ENCODE measurements at places on chromosomes 1 and 21.
A peak's percentile ranks its signal among the peaks of the same experiment; 100 is the strongest.

GRCh38 chr1:78005755-78006154 lies 1.0 kb downstream of the DNAJB4 start:
- peak; percentile 85 for DNase-seq

DNA sequence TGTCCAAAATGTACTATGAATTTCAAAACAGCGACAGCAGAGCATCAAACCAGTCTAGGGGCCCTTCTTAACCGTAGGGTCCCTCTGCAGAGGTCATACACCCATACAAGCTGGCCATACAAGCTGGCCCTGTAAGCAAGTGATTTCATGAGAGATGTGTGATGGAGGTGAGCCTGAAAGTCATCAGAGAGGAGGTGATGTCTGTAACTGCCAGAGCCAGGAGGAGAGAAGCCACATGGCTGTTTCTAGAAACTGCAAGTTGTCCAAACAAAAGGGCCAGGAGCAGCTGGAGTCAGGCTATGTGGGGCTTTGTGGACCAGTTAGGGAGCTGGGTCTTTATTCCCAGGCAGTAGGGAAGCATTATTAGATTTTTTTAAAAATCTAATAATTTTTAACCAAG lies 14.8 kb upstream of the SERINC2 start:
- DNase-seq = no peak

- DNase-seq = peak; percentile 12
Measured at GRCh38 chr1:161486806-161487741, 18.2 kb upstream of the FCGR2A start.

GRCh38 chr1:93629101-93630059 lies 52.3 kb downstream of the BCAR3 start:
- DNase-seq = no peak

DNA sequence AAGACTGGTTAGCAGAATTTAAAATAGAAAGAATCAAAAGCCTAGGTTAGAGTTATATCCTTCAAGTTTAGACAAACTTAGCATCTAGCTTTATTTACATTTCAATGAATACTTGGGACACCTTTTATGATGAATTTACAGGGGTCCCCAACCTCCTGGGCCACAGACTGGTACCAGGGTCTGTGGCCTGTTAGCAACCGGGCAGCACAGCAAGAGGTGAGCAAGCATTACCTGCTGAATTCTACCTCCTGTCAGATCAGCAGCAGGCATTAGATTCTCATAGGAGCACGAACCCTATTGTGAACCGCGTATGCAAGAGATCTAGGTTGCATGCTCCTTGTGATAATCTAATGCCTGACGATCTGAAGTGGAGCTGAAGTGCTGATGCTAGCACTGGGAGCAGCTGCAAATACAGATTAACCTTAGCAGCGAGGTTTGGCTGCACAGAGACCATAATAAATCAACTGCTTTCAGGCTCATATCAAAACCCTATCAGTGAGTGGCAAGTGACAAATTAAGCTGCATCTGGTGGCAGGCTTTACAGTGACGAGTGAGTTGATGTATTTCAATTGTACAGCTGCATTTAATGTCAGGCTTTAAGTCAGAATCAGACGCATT lies 82.0 kb downstream of the UCHL5 start:
- no peak for DNase-seq

DNA sequence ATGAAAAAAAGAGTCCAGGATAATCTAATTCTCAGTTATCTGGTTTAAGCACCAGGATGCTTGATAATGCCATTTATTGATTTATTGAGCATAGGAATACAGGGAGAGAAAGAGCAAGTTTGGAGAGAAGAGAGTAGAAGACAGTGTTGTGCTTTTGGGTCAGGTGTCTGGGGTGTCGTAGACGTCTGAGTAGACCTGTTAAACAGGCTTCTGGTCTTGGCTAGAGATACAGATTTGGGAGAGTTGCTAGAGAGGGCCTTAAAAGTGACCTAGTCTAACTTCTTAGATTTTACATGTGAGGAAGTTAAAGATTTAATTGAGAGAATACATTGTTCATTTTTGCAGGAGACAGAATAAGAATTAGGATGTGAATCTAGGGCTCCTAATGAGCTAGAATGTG lies 34.3 kb downstream of the CNST start:
- DNase-seq = no peak

GRCh38 chr1:111666828-111667227 lies 47.2 kb downstream of the RAP1A start:
- DNase-seq = no peak

GRCh38 chr1:32741413-32742198 lies 39.0 kb upstream of the SYNC start:
- no peak for DNase-seq

DNA sequence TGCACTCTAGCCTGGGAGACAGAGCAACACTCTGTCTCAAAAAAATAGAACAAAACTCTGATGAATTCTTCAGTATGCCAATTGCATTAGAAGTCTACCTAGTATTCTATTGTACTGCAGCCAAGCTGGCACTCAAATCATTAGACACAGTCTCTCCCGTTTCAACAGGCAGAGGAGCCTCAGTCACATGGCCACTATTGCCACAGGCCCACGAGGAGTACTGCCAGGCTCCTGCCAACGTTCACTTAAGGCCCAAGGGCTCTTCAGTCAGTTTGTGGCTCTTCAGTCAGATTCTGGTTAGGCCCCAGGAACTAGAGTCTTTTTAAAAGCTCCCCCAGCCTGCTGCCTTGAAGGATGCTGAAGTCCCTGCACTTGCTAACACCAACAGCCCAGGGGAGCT lies 73.4 kb downstream of the SH3BGR start:
- no peak for DNase-seq

DNA sequence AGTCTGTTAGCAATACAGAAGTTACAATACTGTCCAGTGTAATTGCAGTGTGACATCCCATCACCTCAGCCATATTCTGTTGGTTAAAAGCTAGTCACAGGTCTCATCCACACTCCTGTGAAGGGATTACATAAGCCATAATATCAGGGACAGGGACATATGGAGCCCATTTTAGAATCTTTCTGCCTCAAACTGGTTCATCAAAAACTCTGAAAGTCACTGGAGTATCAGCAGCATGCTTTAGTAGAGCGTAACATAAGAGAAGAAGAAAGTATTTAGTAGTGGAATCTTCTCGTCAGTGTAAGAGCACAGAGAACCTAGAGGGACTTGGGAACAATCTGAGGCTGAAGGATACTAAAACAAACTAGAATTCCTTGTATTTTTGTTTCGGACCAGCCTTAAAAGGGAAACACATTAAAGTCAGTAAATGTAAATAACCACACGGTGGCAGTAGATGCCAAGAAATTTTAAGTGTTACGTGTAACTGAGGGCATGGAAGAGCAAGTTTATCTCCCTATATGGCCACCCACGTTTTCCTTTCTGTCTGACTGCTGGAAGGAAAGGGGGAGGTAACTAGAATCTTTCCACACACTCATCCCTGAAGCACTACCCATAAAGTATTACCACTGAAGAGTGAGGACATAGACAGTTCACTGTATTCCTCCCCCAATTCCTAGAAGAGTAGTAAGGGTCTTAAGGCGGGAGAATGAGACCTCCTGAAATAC lies 41.6 kb upstream of the AGL start:
- DNase-seq = peak; percentile 76

DNA sequence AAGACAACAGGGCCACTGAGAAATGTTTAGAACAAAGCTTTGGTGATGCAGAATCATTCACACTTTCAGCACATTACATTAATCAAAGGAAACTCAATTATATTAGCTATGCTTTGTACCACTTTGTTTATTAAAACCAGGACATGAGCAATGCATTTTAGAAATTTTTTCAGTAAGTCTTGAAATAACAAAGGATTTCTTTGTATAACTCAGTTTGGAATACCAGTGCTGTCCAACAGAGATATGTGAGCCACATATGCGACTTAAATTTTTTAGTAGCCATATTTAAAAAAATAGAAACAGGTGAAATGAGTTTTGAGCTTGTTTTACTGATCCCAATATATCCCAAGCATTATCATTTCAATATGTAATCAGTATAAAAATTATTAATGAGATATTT lies 18.8 kb upstream of the F3 start:
- no peak for DNase-seq

DNA sequence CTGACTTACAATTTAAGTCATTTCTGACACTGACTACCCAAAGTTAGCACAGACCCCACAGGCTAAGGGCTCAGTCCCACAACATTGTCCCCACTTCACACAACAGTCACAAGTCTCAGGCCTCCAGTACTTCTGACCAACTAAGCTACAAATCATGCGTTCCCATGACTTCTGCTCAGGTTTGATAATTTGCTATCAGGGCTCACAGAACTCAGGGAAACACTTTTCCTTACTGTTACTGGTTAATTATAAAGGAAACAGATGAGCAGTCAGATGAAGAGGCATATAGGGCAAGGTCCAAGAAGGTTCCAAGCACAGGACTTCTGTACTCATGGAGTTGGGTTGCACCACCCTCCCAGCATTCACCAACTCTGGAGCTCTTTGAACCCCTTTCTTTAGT lies 151.2 kb upstream of the TNR start:
- DNase-seq = no peak

DNA sequence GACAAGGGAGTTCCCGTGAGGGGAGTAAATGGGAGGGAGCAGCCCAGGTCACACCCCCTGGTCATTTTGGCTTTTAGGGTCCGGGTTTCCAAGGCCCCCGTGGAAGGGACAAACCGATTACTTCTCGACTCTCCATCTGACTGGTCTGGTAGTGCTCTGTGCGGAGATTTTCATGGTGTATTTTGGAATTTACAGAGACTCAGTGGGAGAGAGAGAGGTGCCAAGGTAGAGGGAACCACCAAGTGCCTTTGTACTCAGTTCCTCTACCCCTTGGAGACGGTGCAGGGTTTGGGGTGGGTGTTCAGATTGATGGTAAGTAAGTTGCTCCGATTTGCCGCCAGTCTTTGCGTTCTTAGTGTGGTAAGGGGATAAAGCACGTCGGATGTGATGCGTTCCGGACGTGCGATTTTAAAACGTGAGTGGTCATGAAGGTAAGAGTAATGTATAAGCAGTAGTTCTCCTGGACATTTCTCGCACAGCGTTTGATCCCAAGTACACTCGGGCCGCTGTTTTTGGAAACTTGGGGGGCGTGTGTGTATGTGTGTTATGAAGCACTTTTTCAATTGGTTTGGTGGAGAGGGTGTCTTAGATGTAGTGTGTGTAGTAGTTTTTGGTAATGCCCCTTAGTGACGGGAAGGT lies 682 bp downstream of the SUCO start:
- no peak for DNase-seq

DNA sequence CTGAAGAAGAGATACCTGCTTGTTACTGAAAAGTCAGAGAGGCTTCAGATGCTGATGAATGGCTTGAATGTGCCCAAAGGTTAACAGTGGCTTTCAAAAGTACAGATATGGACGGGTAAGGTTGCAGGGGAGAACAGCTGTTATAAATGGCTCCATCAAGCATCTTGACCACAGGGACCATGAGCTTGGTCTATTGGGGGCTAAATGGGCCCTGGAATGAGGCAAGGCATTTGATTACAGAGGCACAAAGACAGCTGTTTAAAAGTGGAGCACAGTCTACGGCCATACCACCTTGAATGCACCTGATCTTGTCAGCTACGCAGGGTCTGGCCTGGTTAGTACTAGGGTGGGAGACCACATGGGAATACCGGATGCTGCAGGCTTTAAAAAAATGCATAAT lies 48.3 kb downstream of the C1orf198 start:
- DNase-seq = no peak

DNA sequence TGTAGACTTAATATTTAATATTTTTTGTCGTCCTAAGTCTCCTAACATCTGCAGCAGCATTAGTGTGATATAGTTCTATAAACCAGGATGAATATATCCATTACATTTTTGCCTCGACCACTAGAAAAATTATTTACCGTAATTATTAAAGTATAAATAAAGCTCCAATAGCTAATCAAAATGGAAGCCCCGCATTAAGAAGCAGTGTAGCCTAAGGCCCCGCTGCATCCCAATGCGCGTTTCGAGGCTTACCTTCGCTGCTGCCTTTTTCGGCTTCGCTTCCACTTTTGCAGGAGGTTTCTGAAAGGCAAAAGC lies 891 bp downstream of the HMGN1 start:
- no peak for DNase-seq

DNA sequence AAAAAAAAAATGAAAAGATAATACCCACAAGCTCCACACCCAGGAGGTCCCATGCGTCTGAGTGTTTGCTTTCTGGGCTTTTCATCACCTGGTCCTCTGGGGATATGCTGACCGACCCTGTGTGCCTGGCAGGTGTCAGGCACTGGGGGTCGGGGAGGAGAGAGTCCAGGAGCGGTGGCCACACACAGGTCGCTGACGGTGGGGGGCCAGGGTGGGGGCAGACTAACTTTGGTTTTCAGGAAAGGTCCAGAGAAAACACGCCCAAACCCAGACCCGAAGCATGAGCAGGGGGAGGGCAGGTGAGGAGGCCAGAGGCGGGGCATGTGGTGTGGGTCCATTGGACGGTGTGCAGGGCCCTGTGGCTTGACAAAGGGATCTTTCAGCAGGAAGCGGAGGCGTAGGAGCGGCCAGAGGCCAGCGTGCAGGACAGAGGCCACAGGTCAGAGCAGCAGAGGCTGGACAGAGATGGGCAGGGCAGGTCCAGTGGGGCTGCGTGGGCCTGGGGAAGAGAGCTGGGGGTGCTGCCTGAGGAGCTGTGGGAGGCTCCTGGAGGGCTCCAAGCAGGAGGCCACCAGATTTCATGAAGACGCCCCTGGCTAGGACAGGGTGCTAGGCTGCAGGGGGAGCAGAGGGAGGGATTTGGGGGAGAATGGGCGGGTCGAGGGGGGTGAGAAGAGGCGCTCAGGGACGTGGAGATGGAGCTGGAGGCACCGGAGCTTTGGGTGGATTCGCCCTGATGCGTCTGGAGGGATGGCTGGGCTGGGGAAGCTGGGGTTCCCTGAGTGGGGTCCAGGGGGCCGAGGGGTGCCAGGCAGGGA lies 15.8 kb downstream of the RNF223 start:
- DNase-seq = no peak

GRCh38 chr1:33364565-33364918 lies 43.6 kb upstream of the A3GALT2 start:
- no peak for DNase-seq

DNA sequence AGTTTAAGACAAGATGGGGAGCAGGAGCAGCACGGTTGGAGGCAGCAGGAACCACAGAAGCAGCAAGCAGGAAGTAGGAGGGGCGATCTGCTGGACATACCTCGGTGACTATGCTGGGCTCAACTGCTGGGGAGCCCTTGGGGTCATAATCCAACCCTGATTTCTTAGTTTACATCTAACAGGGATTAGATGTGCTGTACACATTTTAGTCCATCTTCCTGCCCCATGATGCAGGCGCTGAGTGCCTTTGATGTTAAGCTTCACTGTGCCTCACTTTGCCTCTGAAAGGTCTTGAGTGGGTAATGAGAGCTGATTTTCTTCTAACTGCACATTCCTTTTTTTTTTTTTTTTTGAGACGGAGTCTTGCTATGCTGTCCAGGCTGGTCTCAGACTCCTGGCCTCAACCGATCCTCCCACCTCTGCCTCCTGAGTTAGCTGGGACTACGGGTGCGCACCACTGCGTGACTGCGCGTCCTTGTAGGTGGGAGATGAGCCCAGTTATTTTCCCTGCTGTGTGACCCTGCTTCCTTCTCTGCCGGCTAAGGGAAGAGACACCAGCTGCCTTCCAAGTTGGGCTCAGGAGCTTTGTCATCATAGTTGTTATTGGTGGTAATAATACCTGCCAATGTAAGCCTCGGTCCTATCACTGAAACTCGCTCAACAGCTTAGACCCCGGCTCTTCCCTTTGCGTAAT lies 1.1 kb upstream of the RCAN3 start:
- DNase-seq = no peak

- no peak for DNase-seq
Measured at GRCh38 chr1:22780696-22781095, 70.1 kb downstream of the EPHB2 start.

GRCh38 chr1:64133036-64133435 lies 70.4 kb upstream of the UBE2U start:
- DNase-seq = peak; percentile 72

GRCh38 chr21:42040411-42041180 lies 30.4 kb upstream of the ZBTB21 start:
- peak; percentile 98 for DNase-seq

- DNase-seq = no peak
Measured at GRCh38 chr1:214429951-214430770, 121.2 kb downstream of the PTPN14 start.

Data from AG09319 (cell line).